ENCODE measurements at places on chromosomes 5 and 9. TPM values are rescaled to one million over a fixed set of nuclear protein-coding genes. Genes with fewer than 3 reads are reported as not detected.

The FAM174A gene
- total RNA-seq = 31.7 TPM

The GABRA1 gene
- total RNA-seq = not detected

The TIMD4 gene
- total RNA-seq = not detected

The NELFB gene
- total RNA-seq = 41.8 TPM
